Stimulated activated CD4-positive, alpha-beta T cell treated with anti-CD3 and anti-CD28 coated beads, TNF-alpha, amount 100 ng/mL, for 24 hours (primary cell): ENCODE measurements at places on chromosomes 7 and 10.

GRCh38 chr10:62779487-62780248 is 24.9 kb upstream of the ADO start:
- peak; percentile 80 for DNase-seq

- no peak for DNase-seq
These were observed 78.6 kb downstream of the THSD7A start for GRCh38 chr7:11753433-11753832.

DNA sequence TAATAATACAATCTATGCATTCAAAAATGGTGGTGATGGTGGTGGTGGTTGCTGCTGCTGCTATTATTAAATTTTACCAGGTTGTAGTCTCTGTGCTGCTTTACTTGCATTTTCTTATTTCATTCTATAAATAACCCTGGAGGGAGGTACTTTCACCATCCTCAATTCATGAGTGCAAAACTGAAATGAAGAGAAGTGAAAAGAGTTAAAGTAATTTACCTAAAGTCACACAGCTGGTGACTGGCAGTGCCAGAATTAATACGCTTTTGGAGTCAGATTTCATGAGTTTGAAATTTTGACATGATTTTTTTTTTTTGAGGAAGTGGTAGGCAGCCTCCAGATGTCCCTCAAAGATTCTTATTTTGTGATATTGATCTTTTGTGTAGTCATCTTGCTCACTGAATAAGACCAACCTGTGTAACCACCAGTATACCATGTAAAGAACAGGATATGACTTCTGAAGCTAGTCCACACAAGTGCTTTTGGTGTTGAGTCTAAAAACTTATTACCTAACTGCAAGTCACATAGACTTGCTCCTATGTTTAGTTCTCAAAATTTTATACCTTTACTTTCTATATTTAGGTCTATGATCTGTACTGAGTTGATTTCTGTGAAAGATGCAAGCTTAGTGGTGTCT is 218.8 kb downstream of the ZWINT start:
- no peak for DNase-seq

- no peak for DNase-seq
These were observed 754 bp downstream of the GSTO1 start for GRCh38 chr10:104255311-104255981.

DNA sequence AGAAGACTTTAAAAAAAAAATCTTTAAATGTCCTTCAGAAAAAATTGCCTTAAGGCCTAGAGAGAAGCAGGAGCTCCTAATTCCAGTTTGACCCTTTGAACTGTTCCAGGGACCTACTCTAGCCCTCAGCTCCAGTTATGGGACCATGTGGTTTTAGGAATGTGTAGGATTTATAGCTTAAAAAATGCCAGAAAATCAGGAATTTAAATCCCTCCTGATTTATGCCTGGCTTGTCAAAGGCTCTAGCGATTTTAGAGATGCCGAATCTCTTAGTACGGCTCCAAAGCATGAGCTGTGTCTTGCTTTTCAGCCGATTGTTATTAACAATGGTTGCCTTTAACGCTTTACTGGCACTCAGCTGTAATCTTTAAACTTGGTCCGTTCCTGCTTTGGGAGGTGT is 130.6 kb upstream of the NPVF start:
- DNase-seq, result no peak

DNA sequence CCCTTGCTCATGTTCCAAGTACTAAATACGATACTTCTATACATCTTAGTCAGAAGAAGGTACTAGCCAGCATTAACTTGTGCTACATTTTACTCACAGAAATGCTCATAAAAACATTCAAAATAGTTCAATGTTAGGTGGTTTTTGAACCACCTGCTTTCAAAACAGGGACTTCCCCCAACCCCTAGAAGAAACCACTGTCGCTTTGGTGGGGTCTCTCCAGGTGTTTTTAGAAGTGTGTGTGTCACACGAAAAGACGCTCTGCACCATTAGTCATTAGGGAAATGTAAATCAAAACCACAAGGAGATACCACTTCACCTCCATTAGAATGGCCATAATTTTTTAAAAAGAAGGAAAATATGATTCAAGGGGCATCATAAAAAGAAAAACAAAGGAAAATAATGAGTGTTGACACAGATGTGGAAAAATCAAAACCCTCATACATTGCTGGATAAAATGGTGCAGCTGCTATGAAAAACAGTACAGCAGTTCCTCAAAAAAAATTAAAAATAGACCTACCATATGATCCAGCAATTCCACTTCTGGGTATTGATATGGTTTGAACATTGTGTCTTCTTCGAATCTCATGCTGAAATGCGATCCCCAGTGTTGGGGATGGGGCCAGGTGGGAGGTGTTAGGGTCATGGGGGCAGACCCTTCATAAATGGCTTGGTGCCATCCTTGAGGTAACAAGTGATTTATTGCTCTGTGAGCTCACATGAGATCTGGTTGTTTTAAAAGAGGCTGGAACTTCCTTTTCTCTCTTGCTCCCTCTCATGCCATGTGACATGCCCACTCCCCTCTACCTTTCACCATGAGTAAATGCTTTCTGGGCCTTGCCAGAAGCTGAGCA is 74.2 kb downstream of the MALSU1 start:
- DNase-seq, result peak; percentile 50

- DNase-seq, result no peak
These were observed 2.0 kb downstream of the NDUFB2 start for GRCh38 chr7:140698477-140698876.

DNA sequence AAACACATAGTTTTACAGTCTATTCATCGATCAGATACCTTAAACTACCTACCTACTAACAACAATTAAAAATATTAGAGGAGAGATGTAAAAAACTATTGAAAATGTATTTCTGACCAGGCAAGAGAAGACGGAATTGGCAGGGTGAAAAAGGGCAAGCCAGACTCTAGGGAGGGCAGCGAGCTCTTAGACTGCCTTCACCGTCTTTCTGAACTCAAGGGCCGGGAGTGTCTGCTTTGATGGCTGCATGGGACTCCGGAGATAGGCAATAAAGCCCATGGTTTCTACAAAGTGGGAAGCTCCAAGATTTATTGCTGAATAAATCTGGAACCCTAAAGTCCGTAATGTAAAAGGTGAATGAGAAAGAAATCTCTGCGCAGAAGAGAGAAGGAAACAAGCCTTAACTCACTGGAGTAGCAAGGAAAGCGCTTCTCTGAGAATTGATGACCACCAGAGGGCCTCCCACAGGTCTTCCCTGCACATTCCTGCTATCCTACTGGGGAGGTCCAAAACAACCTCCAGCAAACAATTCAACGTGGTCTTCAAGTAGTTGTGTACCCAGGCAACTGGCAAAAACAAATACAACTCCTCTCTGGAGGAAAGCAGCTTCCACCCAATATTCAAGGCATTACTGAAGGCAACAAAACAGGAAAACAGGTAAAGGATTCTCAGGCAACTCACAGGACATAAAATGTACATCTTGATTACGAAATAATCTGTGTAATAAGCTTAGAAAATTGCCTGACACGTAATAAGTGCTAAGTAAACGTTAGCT is 181.3 kb downstream of the SDK1 start:
- DNase-seq, result no peak

DNA sequence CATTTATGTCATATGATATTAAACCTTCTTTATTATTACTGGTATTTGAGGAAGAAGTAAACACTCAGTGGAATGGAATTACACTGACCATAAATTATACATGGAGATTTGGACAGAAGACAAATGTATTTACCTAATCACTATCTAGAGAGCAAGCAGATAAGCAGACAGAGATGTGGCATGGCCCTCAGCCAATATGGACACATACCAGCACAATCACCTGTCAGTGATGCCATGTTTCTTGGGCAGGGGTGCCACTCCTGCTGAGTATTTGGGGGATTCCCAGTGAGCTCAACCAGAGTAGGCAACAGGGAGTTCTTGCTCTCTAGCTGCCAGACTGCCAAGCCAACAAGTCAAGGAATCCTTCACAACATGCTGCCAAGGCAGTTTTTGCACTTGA is 866.3 kb upstream of the LRRN3 start:
- DNase-seq, result no peak

DNA sequence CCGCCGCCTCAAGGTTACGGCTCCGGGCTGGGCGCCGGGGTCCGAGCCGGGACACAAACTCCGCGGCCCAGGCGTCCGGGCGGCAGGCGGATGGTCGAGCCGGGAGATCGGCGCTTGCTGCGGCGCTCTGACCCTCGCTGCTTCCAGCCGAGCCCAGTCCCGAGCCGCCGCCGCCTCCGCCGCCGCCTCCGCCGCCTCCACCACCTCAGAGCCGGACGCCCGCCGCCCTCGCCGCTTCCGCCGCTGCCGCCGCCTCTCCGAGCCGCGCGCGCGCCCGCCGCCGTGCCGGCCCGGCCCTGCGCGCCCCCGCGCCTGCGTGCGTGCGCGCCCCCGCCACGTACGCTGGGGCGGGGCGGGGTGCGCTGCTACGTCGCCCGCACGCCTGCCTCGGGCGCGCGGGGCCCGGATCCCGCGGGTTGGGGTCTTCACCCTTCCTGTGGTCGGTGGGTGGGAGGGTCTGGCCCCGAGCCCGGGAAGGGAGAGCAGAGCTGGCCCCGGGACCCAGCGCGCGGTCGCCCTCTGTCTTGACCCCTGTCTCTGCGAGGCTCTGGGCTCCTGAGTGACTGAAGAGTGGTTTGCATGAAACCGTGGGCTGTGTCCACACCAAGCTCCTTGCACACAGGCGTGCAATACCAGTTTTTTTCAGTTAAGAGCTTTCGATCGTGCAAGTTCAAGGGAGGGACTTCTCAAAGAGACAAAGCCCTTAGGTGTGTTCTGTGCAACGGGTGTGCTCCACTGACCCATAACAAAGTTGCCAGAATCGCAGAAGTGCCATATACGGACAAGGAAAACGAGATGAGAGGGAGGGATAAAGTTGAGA is at the start of gene SMURF1:
SMURF1 (minus strand) TSS at position 256 of the 820 bp plus-strand sequence. CDS start 328 bp downstream, outside the sequence.
- peak; percentile 25 for DNase-seq

DNA sequence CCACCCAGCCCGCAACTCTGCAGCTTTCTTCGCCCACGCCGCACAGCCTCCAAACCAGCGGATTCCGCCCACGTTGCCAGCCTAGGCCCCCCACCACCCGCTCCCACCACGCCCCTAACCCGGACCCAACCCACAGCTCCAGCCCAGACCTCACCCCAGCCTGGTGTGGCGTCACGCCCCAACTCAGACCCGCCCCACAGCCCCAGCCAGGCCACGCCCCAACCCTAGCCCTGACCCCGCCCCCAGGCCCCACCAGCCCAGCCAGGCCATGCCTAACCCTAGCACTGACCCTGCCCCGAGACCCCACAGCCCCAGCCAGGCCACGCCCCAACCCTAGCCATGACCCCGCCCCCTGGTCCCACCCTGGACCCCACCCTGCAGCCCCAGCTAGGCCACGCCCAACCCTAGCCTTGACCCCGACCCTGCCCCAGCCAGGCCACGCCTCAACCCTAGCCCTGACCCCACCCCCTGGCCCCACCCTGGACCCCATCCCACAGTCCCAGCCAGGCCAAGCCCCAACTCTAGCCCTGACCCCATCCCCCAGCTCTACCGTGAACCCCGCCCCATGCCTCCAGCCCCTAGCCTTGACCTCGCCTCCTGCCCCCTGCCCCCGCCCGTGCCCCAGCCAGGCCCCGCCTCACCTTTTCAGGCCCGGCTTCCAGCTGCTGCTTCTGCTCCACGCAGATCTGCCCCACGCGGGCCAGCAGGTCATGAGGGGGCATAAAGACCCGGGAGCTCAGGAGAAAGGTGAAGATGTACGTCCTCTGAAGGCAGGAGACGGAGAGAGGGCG is 64.0 kb downstream of the RASGEF1A start:
- DNase-seq, result no peak

- DNase-seq, result no peak
These were observed 51.6 kb upstream of the ARL4A start for GRCh38 chr7:12635830-12636229.

GRCh38 chr7:91165006-91165845 is 99.0 kb upstream of the FZD1 start:
- DNase-seq, result no peak

DNA sequence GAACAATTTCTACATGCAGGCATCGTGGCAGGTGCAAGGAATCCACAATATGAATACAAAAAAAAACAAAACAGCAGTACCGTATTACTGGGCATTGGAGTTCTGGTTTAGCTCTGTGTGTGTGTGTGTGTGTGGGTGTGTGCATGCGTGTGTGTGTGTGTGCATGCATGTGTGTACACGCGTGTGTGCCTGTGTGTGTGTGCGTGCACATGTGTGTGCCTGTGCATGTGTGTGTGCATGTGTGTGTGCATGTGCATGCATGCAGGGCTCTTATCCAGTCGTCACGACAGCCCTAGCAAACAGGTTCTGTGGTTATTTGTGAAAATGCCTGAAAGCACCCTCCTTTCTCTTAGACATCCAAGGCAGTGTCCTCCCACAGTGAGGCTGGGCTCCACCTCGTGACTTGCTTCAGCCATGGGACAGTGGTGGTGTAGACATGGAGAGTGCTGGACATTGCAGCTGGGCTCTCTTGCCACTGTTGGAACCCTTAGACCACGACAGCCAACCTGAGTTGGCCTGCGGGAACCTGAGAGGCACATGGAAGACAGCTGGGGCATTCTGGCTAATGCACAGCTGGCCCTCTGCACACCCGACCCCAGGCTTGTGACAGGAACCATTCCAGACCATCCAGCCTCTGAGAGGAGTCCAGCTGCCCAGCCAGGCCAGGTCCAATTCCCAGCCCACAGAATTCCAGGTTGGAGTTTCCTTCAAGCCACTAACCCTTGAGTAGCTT is 173.4 kb upstream of the SHH start:
- no peak for DNase-seq

DNA sequence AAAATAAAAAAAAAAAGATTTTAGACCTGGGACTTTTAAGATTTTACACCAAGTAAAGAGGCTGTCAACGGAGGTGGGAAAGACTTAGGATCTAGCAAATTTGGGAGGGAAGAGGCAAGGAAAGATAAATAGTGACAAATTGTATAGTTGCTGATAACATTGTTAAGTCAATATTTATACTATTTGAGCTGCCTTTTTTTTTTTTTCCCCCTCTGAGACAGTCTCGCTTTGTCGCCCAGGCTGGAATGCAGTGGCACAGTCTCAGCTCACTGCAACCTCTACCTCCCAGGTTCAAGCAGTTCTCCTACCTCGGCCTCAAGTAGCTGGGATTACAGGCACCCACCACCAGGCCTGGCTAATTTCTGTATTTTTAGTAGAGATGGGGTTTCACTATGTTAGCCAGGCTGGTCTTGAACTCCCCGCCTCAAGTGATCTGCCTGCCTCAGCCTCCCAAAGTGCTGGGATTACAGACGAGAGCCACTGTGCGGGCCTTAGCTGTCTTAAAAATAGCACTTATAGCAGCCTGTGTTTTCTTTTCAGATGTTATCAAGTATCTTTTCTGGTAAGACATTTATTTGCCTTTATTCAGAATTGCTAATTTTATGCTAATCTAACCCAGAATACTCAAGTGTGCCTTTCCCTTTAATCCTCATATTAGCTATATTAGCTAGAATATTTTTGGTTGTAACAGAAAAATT is 94.5 kb downstream of the MMRN2 start:
- DNase-seq, result no peak

DNA sequence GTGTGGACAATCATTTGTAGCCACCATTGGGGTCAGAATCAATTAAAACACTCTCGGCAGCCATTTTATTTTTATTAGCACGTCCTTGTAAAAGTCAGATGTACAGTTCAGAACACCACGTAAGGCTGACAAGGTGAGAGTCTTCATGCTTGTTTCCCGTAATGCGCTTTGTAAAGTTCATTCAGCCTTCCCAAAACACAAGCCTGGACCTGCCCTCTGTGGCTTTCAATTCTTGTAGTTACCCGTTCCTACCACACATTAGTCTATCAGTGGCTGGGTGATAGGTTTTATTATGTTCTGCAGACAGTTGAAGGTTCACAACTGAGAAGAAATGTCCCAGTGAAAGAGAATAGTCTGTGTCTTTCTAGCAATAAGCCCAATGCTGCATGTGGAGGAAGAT is 35.4 kb downstream of the GAD2 start:
- no peak for DNase-seq
